ENCODE measurements at places on chromosomes 7 and 10.
A peak's percentile ranks its signal among the peaks of the same experiment; 100 is the strongest.

DNA sequence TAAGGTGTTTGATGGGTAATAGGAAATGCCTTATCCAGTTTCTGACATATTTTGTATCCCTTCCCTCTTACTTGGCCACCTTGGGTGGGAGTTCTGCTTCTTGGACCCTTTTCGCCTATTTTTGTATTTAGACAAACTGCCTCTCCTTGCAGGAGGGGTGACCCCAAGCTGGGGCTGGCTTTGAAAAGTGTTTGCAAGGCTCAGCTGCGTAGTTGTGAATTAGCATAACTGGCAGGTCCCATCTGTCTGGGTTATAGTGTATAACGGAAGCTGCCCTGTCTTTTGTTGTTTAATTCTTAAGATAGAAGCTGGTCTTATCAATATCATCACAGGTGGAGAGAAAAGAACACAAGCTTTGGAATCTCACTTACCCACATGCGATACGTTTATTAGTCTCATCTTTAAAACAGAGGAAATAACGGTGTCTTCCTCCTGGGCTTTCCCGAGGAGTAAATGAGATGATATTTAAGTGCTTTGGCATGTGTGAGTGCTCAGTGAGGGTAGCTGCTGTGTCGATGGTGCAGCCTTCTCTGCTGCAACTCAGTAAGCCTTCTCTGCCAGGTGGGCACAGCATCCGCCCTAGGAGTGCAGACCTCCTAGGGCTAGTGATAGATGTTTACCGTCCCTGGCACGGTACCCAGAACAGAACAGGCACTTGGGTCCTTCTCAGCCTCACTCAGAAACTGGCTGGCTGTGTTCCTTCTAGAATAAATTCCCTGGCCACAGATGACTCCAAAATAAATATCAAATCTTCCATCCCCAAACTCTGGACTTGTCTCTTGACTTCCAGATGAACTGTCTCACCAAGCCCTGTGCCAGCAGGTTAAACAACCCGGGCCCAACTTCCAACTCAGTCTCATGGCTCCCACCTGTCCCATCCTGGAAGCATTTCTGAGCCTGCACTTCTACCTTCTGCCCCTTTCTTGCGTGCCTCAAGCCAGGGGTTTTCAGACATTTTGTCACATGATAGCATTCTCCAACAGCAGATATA, 227.3 kb downstream of the GFRA1 start:
- no peak for DNase-seq

GRCh38 chr10:7409045-7409731, 1.6 kb downstream of the SFMBT2 start:
- peak; percentile 58 for DNase-seq

DNA sequence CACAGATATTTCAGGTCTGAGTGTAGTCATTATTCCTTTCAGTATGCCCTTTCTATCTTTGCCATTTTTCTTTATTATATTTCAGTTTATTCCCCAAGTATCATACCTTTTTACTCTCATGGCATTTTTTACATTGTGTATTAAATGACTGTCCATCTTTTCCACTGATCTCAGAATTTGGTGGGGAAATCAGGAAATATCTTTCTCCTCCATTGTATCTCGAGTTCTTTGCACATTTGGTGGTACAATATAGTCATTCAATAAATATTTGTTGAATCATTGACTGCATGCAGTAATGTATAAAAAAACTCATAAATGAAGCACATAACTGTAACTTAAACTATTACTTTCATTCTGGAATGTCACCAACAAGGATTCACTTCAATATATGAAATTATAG, 354.7 kb downstream of the HGF start:
- DNase-seq: no peak

DNA sequence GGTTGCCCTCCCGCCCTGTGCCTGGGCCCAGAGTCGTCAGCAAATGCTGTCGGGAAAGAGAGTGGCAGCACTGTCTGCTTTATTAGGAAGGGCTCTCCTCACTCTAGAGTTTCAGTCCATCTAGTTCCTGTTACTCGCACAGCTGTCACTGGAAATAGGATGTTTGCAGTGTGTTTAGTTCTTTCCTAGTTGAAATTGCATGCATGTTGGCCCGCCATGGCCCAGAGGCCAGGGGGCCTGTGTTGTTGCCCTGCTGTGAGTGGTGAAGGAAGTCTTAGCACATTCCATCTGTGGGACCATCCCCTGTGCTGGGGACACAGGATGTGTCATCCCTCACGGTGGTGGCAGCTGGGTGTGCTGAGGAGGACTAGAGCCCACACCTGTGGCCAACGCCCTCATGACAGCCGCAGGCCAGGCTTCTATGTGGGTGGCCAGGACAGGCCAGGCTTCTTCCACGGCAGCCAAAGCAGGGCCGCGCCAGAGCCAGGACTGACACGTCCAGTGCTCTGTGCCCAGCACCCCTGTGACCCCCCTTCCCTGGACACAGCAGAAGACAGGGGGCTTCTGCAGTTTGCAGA, 45.4 kb downstream of the ZNF467 start:
- no peak for DNase-seq

DNA sequence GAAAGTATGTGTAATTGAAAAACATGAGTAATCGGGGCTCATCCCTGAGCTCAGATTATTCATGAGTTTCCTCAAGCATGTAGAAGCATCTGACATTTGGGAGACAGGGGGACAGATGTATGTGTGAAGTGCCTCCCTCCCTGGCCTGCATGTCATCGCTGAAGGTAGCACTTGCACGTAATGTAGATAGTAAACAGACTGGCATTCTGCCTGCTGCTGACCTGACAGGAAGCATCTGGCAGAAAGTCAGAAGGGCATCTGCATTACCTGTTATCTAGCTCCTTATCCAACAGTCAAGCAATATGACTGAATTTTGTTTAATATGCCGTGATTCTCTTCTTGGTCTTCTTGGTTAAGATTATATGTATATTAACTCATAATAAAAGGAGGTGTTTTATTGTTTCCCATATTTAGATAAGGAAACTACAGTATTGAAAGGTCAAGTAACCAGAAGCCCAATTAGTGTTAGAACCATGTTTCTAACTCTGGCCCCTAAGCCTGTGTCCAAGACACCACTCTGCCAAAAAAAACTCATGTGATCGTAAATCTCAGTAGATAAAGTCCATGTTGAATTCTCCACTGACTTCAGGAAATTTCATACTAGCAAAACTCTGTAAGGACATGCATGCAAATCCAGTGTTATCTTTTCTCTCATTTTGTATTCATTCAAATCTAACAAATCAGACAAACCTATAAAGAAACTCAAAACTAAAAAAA, 918.1 kb upstream of the MBL2 start:
- no peak for DNase-seq

DNA sequence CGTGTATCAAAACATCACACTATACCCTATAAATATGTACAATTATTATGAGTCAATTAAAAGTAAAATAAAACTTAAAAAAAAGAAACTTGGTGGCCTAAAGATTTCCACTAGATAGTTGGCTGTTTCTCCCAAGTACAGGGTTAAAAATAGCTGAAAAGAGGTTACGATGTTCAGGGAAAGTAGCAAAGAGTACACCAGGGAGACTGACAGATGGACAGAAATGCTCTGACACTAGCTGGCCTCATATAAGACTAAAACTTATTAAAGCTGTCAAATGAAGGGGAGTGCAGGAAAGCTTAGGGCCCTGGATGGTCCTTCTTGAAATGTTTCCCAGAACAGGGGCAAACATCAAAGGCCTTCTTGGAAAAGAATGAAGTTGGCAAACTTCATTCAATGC, 51.3 kb downstream of the TCAF1 start:
- DNase-seq: no peak

DNA sequence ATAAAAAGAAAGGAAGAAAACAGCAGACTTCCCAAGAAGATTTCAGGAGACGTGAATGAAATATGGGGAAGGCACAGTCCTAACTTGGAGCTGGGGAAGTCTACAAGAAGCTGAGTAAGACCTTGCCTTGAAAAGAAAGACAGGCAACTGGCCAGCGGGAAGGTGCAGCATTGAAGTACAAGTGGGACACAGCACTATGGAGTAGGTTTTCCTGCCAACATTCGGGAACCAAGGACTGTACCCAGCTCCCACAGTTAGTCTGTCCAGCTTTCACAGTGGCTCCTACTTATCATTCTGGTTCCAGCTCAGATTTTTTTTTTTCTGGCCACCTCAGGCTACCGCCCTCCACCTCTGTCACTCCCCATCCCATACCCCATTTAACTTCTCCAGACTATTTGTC, 10.0 kb downstream of the HPS1 start:
- no peak for DNase-seq

DNA sequence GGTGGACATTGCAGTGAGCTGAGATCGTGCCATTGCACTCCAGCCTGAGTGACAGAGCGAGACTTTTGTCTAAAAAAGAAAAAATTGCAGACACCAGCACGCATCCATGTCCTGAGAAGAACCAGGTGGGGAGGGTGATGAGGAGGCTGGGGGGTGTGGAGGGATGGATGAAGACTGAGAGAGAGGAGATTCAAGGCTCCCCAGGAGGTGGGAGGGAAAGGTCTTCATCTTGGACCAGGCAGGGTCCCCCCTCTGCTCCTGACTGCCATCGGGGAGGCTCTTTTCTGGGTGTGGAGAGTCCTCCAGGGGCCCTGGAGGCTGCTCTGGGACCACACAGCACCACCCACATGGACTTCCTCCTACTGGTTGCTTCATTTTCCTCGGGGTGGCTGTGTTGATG, 1.5 kb downstream of the SCART1 start:
- peak; percentile 20 for DNase-seq
